ENCODE measurements at places on chromosomes 5 and 9. TPM values are rescaled to one million over a fixed set of nuclear protein-coding genes. Genes with fewer than 3 reads are reported as not detected.

DNA sequence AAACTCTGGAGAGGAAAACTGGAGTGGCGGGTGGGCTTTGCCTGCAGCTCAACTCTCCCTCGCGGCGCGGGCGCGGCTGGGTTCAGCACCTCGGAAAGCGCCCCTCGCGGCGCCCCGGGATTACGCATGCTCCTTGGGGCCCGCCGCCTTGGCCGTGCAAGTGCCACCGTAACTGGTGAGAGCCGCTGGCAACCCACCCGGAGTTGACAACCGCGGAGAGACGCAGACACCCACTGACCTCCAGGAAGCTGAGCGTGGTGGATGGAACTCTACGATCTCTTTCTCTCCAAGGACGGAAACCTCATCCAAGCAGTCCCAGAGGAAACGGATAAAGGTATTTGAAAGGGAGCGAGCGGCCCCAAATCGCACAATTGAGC is 194 bp upstream of the RXFP3 start:
- DNase-seq: peak; percentile 82

GRCh38 chr5:88940713-88941112 is 57.7 kb upstream of the MEF2C start:
- no peak for DNase-seq

GRCh38 chr9:121841771-121842611 is 190.6 kb downstream of the DAB2IP start:
- no peak for DNase-seq

DNA sequence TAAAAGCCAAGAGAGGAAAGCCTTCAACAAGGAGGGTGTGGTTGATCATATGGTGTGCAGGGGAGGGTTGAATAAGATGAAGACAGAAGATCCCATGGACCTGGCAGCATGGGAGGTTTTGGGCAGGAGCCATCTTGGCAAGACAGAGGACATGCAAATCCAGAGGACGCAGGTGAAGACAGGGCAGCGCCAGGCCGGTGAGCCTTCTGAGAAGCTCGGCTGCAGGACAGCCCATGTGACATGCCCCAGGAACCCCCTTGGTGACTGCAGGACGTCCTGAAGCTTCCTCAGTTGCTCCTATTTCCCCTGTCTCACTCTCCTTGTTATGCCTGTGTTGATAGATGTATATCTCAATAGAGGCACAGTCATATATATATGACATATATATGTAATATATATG is 159.4 kb downstream of the GADD45G start:
- no peak for DNase-seq

- DNase-seq: no peak
These were observed 315.7 kb downstream of the MAT2B start for GRCh38 chr5:163821142-163821541.

DNA sequence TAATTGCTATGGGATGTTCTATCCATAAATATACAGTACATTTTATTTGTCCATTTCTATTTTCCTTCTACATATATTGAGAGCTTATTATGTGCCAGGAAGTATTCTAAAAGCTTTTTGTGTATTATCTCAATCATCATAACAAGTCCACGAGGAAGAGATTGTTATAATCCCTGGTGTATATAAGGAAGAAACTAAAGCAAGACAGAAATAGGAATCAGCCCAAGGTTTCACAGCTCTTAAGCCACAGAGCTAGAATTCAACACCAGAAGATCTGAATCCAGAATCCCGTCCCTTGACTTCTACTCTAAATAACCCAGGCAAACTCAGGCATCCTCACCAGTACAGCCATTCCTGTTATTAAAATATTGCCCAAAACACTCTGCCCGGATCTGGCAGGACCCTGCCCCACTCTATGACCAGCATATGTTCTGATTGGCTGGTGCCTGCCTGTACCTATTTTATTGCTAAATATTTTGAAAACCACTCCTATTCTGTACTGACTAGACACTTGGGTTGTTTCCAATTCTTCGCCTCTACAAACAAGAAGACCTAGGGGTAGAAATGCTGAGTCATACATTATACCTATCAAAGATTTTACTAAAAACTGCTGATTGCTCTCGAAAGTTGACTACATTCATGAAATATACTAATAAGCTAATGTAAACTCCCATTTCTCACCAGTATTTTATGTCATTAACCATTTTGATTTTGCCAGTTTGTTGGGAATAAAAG is 297.4 kb downstream of the ENC1 start:
- no peak for DNase-seq

The SPINK6 gene
- not detected for total RNA-seq

The NR5A1 gene
- not detected for total RNA-seq

The SPINK9 gene
- not detected for total RNA-seq

GRCh38 chr9:98908897-98909634 is 34.6 kb upstream of the COL15A1 start:
- DNase-seq: no peak

DNA sequence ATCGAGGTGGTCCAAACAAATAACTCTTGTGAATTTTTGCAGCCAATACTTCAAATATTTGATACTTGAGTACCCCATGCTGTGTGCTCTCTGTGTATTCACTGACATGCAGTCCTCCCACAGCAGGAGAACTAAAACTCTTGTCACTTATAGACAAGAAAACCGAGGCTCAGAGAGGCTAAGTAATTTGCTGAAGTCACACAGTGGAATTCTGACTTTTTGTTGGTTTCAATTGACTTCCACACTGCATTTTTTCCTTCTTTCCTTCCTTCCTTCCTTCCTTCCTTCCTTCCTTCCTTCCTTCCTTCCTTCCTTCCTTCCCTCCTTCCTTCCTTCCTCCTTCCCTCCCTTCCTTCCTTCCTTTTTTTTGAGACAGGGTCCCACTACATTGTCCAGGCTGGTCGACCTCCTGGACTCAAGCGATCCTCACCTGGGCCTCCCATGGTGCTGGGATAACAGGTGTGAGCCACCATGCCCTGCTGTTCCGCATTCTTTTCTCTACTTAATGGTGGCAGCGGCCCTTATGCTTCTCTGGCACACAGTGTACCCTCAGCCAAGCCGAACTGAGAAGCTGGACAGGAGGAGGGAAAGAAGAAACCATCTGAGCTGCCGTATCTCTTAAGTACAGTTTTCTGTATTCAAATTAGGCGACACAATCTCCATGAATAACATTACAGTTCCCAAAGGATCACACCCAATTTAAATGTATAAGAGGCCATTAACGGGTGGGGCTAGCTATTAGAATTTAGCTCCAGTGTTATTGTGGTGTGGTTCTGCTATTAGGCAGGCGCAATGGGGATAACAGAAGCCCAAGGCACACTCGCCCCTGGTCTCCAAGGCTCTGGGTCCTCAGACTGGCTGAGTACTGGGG is 38.4 kb upstream of the GRHPR start:
- no peak for DNase-seq

DNA sequence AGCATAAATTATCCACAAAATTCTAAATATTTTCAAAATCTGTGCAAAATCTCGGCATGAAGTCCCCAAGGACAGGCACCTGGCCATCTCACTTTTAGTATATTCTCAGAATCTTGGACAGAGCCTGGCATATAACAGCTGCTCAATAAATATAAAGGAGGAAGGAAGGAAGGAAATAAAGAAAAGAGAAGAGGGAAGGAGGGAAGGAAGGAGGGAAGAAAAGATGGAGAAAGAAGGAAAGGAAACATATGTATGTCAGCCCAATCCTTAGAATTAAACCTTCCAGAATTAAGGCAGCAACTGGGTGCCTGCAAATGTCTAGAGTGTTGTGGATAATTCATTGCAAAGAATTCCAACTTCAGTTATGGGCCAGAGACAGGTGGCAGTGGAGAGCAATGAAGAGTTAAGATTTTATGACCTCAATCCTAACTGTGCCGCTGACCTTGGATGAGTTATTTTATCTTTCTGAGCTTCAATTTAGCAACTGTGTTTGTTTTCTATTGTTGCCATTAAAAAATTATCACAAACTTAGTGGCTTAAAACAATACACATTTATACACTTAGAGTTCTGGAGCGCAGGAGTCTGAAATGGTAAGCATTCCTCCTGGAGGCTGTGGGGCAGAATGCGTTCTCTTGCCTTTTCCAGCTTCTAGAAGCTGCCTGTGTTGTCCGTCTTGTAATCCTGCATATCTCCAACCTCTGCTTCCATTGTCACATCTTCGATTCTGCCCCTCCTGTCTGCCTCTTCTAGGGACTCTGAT is 200.9 kb upstream of the MSX2 start:
- DNase-seq: no peak

DNA sequence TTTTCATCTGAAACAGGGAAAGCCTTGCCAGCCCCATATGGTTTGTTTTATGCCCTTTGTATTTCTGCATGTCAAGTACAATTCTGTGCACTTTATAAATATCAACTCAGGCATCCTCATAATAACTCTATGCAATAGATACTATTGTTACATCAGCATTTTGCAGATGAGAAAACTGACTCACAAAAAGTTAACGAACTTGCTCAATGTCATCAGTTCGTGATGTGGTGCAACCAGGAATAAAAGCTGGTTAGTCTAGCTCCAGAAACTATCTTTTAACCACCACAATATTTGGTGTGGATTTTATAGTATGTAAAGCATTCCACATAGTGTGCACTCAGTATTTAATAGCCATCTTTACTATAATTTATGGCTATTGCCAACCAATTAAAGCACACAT is 134.9 kb downstream of the MRPS30 start:
- DNase-seq: no peak

The RGS14 gene
- 9.4 TPM for total RNA-seq

- no peak for DNase-seq
These were observed 613.1 kb downstream of the EBF1 start for GRCh38 chr5:158486566-158486965.

DNA sequence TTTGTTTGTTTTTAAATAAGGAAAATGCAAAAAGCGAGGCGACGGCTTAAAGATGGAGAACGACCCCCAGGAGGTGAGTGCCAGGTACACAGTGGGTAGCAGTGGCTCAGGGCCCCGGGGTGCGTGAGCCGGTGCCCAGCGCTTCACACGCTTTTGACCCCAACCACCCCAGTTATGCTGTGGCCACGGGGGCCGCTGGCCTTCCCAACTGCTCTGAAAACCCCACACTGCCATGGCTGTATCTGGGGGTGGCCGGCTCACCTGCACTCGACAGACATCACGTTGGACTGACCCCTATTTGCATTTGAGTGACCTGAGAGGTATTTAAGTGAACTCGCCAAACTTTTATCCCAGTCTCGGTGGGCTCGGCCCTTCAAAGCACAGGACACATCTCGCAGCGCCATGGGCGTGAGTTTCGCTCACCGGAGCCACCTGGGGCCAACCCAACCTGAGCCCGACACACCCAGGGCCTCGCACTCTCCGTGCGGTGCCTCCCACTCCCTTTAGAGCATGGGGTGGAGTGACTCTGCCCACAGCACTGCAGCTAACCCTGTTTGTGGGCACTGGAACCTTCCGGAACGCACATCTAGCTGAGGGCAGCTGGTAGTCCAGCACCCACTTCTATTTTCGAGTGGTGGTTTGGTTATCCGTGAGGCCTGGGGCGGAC is 13.7 kb upstream of the AJM1 start:
- DNase-seq: no peak

DNA sequence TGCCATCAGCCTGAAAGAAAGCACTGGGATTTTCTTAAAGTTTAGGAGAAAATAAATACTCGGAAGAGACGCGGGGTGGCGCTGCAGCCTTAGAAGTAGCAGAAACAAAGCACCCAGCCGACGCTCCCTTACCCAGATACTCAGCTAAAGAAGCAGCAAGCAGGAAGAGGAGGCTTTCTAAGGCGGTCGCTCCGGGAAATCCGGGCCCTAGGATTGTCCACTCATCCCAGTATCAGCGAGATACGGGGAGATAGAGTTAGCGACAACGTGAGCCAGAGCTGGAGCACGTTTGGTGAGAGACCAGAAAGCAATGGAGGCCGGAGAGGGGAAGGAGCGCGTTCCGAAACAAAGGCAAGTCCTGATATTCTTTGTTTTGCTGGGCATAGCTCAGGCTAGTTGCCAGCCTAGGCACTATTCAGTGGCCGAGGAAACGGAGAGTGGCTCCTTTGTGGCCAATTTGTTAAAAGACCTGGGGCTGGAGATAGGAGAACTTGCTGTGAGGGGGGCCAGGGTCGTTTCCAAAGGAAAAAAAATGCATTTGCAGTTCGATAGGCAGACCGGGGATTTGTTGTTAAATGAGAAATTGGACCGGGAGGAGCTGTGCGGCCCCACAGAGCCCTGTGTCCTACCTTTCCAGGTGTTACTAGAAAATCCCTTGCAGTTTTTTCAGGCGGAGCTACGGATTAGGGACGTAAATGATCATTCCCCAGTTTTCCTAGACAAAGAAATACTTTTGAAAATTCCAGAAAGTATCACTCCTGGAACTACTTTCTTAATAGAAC is at the start of gene PCDHB2:
PCDHB2 (plus strand) TSS at position 135 of the 782 bp plus-strand sequence; CDS start at position 311, 176 bp downstream.
- DNase-seq: no peak

DNA sequence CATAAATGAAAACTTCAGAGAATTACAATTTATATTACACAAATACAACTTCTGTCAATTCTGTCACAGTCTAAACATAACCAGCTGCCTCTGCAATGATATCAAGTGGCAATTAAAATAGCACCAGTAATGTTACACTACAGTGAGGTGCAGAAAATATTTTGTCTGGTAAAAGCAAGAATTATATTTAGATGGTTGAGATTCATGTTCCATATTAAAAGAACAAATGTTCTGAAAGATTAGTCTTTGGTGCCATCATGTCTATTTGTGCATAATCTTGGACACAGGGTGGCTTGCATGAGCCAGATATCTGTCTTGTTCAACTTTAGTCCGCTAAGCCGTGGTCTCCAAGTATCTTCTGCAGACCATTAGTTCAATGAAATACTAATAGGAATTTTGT is 29.0 kb upstream of the PRR16 start:
- DNase-seq: no peak

DNA sequence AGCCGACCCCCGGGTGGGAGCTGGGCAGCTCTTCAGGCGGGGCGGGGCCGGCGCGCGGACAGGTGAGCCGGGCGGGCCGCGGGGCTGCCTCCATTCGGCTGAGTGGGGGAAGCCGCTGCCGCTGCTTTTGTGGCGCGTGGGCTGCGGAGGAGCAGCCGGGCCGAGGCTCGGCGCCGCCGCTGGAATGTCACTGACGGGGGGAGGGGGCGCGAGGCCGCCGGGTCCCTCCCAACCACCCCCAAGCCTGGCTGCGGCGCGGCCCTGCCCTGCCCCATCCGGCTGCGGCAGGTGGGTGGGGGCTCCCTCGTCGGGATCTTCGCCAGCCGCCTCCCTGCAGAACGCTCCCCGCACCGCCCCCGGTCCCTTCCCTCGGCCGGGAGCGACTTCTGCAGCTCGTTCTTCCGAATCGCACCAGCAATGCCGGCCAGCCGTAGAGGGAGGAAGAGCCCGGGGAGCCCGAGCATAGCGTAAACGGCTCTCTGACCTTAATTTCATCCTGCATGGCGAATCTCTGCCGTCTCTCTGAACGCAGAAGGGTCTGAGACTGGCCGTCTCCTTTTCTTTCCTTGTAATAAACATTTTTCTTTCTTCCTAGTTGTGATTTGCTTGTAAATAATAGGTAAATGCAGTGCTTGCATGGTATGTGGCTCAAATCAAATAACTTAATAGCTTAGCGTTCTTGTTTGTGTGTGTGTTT is 505 bp downstream of the SPTAN1 start:
- DNase-seq: peak; percentile 77

- no peak for DNase-seq
These were observed 310.9 kb downstream of the BNC2 start for GRCh38 chr9:16559418-16560188.

The DPYSL3 gene
- 32.4 TPM for total RNA-seq

GRCh38 chr5:177609076-177610059 is 9.4 kb downstream of the B4GALT7 start:
- DNase-seq: no peak

- no peak for DNase-seq
These were observed 16.2 kb upstream of the PAIP1 start for GRCh38 chr5:43573058-43573457.
